Stimulated activated CD4-positive, alpha-beta T cell treated with anti-CD3 and anti-CD28 coated beads, Interleukin-4, amount 100 ng/mL, for 24 hours (primary cell): ENCODE measurements at places on chromosomes 11 and 22.

- no peak for DNase-seq
These were observed 16.9 kb downstream of the FADS2 start for GRCh38 chr11:61844909-61845565.

- DNase-seq = no peak
These were observed 17.0 kb downstream of the COA4 start for GRCh38 chr11:73859671-73860070.

GRCh38 chr11:31959716-31960115 lies 131.2 kb upstream of the RCN1 start:
- no peak for DNase-seq

- no peak for DNase-seq
These were observed 10.9 kb upstream of the MFNG start for GRCh38 chr22:37497062-37497599.
